ENCODE measurements at places on chromosomes 4 and X.

GRCh38 chr4:13940921-13941320 is 313.4 kb upstream of the BOD1L1 start:
- DNase-seq = no peak

GRCh38 chr4:106585915-106586349 is 217.4 kb upstream of the GIMD1 start:
- no peak for DNase-seq

DNA sequence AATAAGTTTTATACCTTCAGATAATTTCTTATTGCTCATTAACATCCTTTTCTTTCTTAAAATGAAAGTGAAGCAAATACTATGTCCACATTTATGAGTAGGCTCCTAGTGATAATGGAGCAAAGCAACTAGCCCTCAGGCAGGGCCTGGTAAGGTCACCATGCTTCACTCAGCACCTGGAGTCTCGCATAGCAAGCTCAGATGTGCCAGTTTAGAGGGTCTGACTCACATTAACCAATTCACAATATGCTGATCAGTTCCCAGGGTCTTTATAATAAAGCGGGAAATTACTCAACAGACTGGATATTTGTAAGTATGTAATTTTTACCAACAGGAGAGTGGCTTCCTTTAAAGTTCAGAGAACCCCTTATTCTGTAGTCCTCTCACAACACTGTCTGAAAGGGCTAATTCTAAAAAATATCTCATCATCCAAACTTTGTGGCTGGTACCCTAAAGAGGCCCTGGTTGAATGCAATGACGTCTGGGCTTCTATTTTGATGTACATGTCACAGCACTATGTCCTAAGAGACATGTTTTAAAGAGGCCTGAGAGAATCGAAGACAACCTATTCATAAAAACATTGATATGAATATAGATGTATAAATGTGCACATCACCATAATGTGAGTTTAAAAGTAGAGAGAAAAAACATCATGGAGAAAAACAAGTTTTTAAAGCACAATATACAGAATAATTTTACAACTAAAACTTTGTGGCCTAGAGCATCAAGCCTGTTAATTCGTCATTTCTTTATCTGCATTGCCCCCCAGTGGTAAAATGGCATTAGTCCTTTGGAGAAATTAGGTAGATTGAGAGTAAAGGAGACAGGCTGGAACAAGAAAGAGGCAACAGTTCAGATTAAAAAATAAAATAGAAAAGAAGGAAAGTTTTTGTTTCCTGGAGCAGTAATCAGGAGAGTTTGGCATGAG is 44.3 kb downstream of the IL21 start:
- no peak for DNase-seq

DNA sequence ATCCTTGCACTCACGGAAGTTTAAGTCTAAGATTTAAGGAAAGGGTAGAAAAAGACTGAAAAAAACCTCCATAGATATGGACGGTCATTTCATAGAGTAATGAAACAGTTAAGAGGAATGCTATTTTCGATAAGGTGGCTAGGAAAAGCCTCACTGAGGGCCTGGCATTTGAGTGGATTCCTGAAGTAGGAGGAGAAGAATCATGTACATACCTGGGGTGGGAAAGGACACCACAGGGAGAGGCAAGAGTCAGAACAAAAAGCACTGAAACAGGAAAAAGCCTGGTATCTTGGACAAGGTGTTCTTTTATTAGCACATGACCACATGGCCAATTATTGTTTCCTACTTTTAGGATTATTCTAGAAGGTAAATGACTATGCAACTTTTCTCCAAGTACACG is 547.2 kb upstream of the DIPK2B start:
- DNase-seq = no peak

DNA sequence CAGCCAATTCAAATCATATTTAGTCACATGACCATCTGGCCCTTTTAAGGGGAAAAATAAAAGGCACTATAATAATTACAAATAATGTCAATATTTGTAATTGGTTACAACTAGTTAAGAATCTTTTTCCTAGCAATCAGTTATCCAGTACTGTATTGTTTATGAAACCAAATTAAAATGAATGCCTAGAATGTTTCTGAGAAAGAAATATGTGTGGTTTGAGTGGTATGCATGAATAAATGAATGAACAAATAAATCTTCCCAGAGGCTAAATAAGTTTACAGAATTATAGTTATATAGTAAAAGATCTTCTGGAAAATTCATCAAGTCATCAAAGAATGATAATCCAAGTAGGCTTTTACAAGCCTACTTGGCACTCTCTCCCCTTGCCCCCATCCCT is 55.8 kb upstream of the F8A3 start:
- no peak for DNase-seq

- DNase-seq = no peak
Observed at GRCh38 chr4:38188631-38189101, 228.5 kb downstream of the PTTG2 start.

GRCh38 chr4:139851133-139851532 is 185.5 kb downstream of the MGST2 start:
- no peak for DNase-seq

- no peak for DNase-seq
Observed at GRCh38 chrX:31837445-31838049, 765.7 kb upstream of the FTHL17 start.

DNA sequence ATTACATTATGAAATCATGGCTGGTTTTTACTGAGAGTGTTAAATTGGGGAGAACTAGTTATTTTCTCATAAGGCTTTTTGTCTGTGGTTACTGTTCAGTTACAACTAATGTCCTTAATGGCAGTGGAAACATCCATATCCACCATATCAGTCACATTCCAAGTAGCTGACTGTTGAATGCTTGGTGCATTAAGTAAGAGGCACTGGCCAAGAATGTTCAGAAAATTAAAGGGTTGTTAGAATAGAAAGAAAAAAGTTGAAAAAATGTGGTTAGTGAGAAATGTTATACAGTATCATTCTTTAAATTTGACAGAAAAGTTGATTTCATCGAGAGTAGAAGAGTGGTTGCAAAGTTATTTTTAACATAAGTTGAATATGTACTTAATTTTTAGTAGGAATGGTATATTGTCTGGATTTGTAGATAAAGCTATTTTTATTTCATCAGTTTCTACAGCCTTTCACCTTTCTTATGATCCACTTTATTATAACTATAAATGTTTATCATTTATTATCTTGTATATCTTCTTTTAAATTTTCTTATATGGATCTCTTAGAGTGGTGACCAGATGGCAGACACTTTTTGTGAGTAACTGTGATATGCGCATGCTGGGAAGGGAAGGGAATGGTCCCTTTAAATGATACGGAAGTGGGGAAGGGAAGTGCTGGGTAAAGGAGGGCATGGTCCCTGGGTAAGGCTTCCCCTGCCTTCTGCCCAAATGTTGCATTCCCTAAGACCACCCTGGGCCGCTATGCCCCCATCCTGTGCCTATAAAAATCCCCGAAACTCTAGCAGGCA is 2407.1 kb downstream of the ARAP2 start:
- DNase-seq = no peak

DNA sequence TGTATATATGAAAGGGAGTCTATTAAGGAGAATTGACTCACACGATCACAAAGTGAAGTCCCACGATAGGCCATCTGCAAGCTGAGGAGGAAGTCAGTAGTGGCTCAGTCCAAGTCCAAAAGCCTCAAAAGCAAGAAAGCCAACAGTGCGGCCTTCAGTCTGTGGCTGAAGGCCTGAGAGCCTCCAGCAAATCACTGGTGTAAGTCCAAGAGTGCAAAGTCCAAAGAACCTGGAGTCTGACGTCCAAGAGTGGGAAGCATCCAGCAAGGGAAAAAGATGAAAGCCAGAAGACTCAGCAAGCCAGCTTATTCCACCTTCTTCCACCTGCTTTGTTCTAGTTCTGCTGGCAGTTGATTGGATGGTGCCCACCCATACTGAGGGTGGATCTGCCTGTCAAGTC is 104.1 kb downstream of the IL1RAPL2 start:
- DNase-seq = no peak

- DNase-seq = peak; percentile 22
Observed at GRCh38 chrX:39476604-39477021, 621.1 kb downstream of the BCOR start.

GRCh38 chr4:14151101-14151500 is 523.6 kb upstream of the BOD1L1 start:
- DNase-seq = no peak

GRCh38 chr4:113375964-113376666 is 326.7 kb downstream of the ANK2 start:
- DNase-seq = no peak

GRCh38 chr4:88283661-88284438 is 511 bp downstream of the PPM1K start:
- DNase-seq = peak; percentile 70

DNA sequence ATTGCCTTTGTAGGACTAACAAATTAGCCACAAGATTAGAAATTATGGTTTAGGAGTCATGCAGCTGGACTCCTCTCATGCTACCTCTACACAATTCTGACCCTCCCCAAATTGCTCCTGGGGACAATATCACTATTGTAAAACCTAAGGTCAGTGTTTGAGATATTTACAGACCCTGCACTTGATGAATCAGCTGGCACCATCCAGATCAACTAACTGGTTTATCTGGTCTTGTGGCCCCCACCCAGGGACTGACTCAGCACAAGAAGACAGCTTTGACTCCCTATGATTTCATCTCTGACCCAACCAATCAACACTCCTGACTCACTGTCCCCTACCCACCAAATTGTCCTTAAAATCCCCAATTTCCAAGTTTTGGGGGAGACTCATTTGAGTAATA is 192.4 kb downstream of the STPG2 start:
- DNase-seq = no peak

DNA sequence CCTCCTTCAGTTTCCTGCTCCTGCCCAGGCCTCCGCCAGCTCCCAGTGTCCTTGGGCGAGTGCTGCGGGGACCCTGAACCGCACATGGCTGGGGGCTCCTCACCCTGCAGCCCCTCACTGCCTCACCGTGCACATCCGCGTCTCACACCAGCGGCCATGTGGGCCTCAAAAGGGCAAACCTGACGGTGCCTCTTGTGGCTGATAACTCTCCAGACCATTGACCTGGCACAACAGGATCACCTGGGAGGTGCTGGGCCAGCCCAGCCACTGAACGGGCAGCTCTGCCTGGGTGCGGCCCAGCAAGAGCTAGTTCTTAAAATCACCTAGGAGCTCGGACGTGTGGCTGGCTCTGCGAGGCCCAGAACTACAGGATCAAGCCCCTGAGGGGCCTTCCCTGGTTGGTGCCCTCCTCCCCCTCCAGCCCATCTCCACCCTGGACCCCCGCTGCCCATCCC is 4.1 kb upstream of the S100P start:
- DNase-seq = no peak

GRCh38 chrX:24131476-24131875 is 18.1 kb upstream of the ZFX start:
- DNase-seq = no peak

GRCh38 chr4:184898793-184899192 is 73.0 kb upstream of the ACSL1 start:
- DNase-seq = no peak

- no peak for DNase-seq
Observed at GRCh38 chr4:40721730-40722171, 28.0 kb upstream of the NSUN7 start.

- DNase-seq = no peak
Observed at GRCh38 chrX:9678215-9678965, 87.3 kb downstream of the GPR143 start.

- no peak for DNase-seq
Observed at GRCh38 chrX:3176439-3176820, 135.2 kb downstream of the ARSF start.

GRCh38 chr4:107246761-107247160 is 210.6 kb upstream of the DKK2 start:
- no peak for DNase-seq

GRCh38 chr4:177228599-177228998 is 81.1 kb upstream of the NEIL3 start:
- DNase-seq = no peak

DNA sequence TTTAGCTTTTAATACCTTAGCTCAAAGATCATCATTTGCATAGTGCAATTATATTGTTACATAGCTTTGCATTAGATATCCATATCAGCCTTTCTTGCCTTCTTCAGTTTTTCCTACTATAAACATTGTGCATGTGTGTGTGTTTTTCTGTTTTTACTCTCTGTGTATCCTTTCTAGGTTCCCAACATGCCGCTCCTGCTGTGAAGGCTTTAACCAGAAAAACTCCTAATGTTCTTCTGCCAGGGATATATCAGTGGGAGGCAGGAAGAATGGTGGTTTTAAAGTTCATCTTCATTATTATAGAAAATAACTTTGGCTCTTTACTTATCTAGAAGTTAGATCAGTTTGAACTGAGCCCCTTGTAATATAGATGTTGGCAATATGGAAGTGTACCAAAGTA is 61.2 kb downstream of the CPE start:
- no peak for DNase-seq

DNA sequence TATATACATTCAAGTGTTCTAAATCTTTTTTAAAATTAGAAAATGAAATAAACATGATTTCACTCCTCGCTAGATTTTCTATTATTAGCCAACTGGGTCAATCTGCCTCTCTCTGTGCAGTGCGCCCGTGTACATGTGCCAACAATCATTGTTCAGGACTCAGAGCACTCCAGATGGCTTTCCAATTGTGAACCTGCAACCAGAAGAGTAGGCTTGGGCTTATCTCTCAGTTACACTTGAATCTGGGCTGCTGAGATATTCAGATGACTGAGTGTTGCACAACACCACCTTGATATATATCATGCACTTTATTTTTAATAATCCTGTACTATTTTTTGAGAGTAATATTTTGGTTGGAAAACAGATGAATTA is 184.0 kb upstream of the FSTL5 start:
- peak; percentile 67 for DNase-seq

DNA sequence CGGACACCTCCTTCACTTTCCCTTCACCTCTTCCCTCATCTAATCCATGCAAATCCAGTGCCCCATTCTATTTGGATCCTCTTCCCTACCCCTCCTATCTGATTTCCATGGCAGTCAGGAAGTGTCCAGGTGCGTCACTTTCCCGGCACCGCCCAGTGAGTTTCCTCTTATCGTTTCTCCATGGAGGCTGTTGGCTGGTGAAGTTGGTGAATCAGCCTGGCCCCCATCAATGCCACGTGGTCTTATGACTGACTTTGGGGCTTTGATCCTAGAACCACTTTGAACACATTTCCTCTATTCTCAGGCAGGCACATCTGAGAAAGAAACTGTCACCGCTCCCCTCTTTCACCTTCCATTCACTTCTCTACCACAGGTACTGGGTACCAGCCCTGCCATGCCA is 137.8 kb downstream of the CEP135 start:
- no peak for DNase-seq

- no peak for DNase-seq
Observed at GRCh38 chrX:103663981-103664762, 22.3 kb downstream of the MORF4L2 start.
